Stimulated activated CD8-positive, alpha-beta memory T cell treated with anti-CD3 and anti-CD28 coated beads, Interleukin-2, amount 100 ng/mL, for 1 hour (primary cell): ENCODE measurements at places on chromosomes 2 and 18.

- no peak for DNase-seq
These were observed 52.7 kb downstream of the NAB1 start for GRCh38 chr2:190701586-190701985.

GRCh38 chr2:120611961-120612360 is 123.7 kb upstream of the GLI2 start:
- no peak for DNase-seq

- no peak for DNase-seq
These were observed 27.1 kb downstream of the PCARE start for GRCh38 chr2:29047083-29047845.

DNA sequence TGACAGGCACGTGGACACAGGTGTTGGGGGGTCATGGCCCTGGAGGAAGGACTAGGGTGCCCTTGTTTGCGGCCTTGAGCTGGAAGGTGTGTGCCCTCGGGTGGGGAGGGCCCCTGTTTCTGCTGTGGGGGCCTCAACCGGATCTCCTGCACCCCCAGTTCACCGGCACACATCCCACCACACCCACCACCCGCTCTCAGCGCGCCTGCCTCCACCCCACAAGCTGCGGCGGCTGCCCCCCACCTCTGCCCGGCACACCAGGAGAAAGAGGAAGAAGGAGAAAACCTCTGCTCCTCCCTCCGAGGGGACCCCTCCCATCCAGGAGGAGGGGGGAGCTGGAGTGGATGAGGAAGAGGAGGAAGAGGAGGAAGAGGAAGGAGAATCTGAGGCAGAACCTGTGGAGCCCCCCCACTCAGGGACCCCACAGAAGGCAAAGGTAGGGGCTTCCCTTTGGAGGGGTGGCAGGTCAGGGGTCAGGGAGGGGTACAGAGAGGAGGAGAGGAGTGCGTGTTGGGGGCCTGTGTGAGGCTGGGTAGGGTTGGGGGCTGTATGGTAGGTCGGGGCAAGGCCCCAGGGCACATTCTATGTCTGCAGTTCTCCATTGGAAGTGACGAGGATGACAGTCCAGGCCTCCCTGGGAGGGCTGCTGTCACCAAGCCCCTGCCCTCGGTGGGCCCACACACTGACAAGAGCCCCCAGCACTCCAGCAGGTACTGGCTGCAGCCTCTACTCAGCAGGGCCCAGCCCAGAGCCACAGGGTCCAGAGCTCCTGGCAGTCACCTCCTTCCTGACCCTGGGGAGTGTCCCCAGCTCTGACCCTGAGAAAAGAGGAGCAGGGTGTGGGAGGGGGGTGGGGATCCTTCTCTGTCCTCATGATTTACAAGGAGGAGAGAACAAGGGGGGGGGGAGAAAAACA is 1.8 kb downstream of the SLC4A3 start:
- no peak for DNase-seq

GRCh38 chr18:78159397-78159796 is 820.2 kb upstream of the SALL3 start:
- DNase-seq, result no peak

DNA sequence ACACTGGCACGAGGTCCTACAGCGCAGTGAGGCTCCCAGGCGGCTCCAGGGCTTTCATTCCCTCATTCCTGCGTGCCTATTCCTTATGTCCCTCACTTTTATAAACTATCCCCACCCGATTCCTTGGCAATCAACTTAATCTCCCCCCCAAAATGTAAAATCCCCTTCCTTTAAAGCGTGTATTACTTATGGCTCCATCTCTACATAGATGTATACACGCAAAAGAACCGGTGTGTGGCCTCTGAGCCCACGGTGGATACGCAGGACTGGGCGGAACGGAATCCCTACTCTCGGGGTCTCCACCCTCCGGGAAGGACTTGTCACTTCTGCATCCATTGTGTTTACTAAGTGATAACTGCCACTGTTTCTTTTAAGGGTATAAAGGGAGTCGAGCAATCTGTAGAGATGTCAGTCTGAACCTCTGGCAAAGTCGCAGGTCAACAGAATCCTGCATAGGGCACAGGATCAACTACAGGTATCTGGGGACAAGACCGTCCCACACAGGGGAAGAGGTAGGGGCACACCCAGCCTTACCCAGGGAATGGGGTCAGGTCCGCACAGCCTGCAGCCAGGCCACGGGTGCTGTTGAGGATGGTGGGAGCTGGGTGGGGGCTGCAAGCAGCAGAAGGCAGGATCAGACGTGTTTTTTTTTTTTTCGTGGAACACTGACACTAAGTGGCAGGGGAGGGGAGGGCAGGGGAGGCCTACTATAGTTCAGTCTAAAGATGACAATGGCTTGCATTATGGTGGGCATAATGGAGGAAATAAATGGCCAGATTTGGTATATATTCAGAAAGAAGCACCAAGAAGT is 42.1 kb downstream of the HDLBP start:
- DNase-seq, result no peak

GRCh38 chr2:5749347-5749746 is 57.2 kb downstream of the SOX11 start:
- no peak for DNase-seq

DNA sequence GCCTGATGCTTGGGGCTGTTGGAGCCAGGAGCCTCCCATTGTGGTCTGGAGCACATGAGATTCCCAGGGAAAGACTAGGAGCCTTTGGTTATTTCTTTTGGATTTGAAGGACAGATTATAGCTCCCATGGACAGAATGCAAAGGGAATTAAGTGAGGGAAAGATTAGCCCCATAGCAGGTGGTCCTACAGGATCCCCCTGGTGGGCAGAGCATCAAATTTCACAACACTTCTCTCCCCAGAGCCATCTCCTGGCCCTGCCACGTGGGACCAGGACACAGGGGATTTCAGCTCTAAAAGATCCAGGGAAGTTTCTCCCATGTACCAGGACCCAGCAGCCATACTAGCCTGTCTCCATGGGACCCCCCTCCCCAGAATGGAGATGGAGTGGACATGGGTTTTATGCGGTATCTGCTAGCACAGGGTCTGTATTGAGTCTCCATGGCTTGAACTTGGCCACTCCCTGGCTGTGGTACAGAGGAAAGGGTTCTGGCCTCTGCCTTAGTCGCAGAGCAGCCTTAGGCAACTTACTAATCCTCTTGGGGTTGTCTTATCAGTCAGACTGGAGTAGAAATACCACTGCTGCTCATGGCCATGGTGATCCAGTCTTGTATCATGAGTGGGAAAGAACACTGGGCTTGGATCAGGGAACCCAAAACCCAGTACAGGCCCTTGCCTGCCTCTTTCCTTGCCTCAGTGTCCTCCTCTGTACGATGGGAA is 6.8 kb upstream of the PLB1 start:
- no peak for DNase-seq

- DNase-seq, result no peak
These were observed 52.4 kb upstream of the STAT1 start for GRCh38 chr2:191066197-191066918.

GRCh38 chr18:42444349-42444748 is 489.3 kb downstream of the PIK3C3 start:
- no peak for DNase-seq

- DNase-seq, result no peak
These were observed 3.5 kb upstream of the C2orf74 start for GRCh38 chr2:61158356-61158955.

DNA sequence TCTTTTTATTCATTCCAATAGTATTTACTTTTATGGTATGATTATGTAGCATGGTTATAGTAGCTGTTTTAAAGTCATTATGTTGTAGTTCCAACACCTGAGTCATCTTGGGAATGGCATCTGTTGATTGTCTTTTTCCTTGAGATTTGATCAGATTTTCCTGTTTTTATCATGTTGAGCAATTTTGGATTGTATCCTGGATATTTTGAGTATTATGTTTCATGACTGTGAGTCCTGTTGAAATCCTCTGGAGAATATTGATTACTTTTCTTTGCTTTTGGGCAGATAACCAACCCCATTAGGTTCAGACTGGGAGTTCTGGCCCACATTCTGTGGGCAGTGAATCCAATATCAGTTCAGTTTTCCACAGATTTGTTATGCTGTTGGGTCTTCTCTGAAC is 163.2 kb upstream of the SPRED2 start:
- DNase-seq, result no peak

DNA sequence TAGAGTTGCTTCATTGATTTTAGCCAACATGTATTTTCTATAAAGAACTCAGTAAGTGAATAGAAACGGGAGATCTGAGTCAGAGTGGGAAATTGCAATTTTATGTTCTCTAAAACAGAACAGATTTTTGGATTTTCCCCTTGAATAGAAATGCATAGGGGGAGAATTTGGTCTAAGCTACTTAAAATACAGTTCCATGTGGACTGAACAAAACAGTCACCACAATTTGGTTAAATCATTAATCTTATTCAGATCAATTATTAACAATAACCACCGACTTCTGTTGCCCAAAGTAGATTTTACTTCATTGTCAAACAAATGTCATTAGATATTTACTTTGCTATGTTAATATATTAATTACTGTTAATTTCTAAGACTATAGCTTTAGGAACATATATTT is 107.7 kb downstream of the SCG2 start:
- DNase-seq, result no peak

- no peak for DNase-seq
These were observed 341.5 kb upstream of the TMEFF2 start for GRCh38 chr2:192535956-192536921.

GRCh38 chr2:84631985-84632384 is 115.7 kb downstream of the DNAH6 start:
- no peak for DNase-seq

DNA sequence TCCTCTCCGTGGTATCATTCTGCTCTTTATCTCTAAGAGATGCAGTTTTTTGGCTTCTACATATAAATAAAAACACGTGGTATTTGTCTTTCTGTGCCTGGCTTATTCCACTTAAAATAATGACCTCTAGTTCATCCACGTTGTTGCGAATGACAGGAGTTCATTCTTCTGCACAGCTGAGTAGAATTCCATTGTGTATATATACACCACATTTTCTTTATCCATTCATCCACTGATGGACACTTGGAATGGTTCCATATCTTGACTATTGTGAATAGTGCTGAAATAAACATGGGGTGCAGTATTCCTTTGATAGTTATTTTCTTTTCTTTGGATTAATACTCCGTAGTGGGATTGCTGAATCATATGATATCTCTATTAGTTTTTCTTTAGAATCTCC is 262.3 kb downstream of the SOX11 start:
- DNase-seq, result no peak

- DNase-seq, result no peak
These were observed 126.1 kb downstream of the MTX2 start for GRCh38 chr2:176395273-176395854.

- DNase-seq, result no peak
These were observed 9.9 kb downstream of the TNP1 start for GRCh38 chr2:216849987-216850386.

GRCh38 chr2:186126181-186126580 is 359.9 kb upstream of the ZC3H15 start:
- DNase-seq, result no peak

DNA sequence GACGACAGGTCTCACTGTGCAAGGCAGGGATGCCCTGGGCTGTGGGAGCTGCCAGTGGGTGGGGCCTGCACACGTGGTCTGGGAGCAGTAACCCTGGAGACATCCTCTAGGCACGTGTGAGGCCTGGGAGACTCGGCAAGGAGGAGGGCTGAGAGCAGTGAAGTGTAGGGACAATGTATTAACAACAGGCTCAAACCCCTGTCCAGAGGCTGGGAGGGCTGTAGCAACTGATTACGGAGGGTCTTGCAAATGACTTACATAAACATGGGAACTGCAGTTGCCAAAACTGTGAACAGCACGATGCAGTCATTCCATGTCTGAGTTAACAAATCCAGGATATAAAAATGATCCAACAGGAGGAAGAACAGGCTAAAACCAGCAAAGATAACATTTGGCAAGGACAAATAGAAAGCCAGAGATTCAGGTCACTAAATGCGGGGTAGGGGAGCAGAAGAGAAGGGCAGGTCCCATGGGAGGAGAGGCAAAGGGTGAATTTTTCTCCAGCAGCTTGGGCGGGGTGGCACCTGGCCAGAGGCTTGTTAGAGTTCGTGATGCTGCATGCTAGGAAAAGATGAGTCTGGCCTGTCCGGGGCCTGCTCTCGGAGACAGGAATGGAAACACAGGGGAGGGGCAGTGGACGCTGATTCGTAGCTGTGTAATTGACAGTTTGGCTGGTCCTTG is 44.9 kb downstream of the CYP27C1 start:
- no peak for DNase-seq

DNA sequence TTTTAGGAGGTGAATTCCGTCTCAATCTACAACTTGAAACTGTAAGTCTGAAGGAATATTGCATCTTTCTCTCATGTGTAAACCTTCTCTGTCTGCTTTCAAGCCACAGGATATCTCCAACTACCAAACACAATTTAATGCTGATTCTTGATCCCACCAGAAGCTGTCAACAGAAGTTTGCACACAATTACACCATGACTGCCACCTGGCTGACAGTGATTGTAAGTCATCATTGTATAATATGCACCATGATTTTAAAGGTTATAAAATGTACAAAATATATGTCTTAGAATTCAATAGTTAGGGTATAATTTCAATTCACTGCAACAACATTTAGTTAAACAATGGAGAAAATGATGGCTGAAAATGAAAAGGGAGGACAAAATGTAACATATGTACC is 18.4 kb downstream of the PREPL start:
- DNase-seq, result no peak

DNA sequence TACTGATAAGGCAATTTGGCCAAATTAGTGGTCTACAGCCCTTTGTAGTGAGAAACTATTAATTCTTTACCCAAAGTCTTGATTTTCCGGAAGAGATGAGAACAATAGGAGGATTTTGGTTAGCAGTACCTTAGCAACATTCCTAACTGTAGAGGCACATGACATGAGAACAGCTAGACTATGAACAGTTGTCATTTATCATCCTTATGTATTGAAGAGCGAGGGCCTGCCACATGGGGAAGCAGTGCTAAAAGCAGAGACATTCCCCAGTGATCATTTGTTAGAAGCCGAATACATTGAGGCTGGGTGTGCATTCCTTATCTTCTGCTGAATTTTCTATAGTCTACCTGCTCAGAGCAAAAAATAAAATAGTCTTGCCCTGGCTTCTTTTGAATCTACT is 65.2 kb downstream of the RBBP8 start:
- no peak for DNase-seq

DNA sequence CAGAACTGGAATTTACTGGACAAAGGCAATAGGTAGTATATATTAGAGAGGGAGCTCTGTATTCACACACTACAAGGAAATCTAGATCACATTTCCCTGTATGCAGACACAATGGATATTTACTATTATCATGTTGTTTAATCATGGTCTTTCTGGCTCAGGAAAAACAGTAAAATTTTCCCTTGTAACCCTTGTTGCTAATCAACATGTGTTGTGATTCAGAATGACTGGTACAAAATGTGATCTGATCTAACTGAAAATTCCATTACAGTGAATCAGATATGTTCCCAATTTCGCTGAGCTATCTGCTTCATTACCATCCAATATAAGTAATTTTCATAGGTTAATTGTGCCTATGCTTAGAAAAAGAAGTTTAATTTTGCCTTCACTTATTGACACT is 1109.7 kb downstream of the LRP1B start:
- no peak for DNase-seq
